ENCODE measurements at places on chromosomes 2 and 18.

DNA sequence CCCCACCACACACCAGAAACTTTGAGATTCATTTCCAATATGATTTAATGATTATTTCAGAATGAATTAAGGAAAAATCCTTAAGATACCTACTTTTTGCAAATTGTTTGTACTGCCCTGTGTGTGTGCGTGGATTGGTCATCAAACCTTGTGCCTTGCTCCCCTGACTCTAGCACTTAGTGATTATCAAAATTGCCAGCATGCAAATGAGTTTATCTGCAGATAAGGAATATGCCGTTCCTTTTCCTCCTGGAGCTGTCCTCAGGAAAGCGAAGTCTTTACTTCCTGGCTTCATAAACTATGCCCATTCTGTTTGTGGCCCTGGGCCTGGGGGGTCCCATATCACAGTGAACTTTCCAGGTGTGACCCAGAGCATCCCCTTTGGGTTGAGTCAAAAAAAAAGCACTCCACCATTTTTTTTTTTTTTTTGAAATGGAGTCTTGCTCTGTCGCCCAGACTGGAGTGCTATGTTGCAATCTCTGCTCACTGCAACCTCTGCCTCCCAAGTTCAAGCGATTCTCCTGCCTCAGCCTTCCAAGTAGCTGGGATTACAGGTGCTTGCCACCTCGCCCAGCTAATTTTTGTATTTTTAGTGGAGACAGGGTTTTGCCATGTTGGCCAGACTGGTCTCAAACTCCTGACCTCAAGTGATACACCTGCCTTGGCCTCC is 11.4 kb downstream of the CHMP1B start:
- H3K27ac ChIP-seq = no peak overlapping the region
- no peaks in the 10 kb centered on the region for H3K27me3 ChIP-seq
- no peaks in the 10 kb centered on the region for H3K4me1 ChIP-seq
- no peak for DNase-seq

GRCh38 chr2:234478121-234478858 is 18.6 kb downstream of the ARL4C start:
- no peaks in the 10 kb centered on the region for H3K4me1 ChIP-seq
- no peaks in the 10 kb centered on the region for H3K36me3 ChIP-seq
- H3K4me3 ChIP-seq = no peak overlapping the region
- H3K27ac ChIP-seq = no peak overlapping the region
- H3K27me3 ChIP-seq = no peaks in the 10 kb centered on the region
- DNase-seq = no peak

GRCh38 chr2:34991508-34992274 is 1363.9 kb upstream of the CRIM1 start:
- no peaks in the 10 kb centered on the region for H3K4me1 ChIP-seq
- H3K4me3 ChIP-seq = no peak overlapping the region
- H3K27ac ChIP-seq = no peak overlapping the region
- no peaks in the 10 kb centered on the region for H3K36me3 ChIP-seq
- DNase-seq = no peak

DNA sequence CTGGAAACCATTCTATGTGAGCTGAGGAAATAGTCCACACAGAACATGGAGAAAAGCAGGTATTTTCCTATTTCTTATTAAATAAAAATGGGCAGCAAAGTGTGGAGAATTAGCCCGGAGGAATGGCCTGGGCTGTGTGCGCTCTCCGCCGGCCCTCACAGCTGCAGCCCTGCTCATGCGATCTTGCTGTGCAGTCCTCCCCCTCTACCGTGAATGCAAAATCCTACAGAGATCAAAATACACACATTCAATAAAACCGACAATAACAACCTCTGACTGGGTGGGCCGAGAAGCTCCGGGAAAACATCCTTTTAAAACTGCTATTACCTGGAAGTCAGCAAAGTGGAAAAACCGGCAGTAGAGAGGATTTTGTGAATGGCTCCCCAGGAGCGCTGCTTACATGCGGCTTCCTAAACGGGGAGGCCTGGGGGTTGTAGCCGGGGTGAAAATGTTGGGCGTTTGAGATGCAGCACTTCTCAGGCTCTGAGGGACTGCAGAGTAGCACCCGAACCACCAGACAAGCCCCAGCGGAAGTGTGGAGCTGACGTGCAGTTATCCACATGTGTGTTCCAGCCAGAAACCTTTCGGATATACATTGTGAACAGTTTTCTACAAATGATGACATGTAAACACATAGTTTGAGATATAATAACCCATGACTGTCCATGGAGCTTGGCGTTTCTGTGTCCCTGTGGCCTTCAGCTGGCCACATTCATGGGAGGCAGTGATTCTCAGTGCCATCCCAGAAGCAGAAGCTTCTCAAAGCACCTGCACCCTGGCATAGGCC is 94.2 kb upstream of the ALKAL2 start:
- DNase-seq = no peak

GRCh38 chr2:39715095-39715494 is 49.4 kb downstream of the TMEM178A start:
- H3K27ac ChIP-seq = no peak overlapping the region
- no peaks in the 10 kb centered on the region for H3K4me1 ChIP-seq
- no peak for DNase-seq
- H3K4me3 ChIP-seq = no peak overlapping the region
- no peaks in the 10 kb centered on the region for H3K27me3 ChIP-seq

DNA sequence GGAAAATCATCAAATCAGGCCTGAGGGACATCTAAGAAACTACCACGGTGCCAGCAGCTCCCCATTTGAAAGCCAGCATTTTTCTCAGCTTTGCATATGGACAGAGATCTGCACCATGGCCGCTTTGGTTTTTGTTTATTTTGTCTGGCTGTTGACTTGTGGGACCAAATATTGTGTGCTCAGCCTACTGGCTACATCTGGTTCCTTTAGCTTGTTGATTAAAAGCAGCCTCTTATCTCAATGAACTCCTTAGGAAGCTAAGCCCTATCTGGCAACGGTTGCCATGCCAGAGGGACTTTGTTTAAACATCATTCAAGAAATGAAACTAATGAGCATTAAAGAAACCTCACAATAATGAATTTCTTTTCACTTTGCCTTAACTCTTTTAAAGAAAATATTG is 32.4 kb upstream of the CCDC150 start:
- no peaks in the 10 kb centered on the region for H3K36me3 ChIP-seq
- no peak overlapping the region for H3K4me3 ChIP-seq
- H3K27ac ChIP-seq = no peak overlapping the region
- H3K27me3 ChIP-seq = no peaks in the 10 kb centered on the region

GRCh38 chr2:31258351-31258750 is 24.4 kb downstream of the EHD3 start:
- peaks cover 7% of the 10 kb centered on the region for H3K36me3 ChIP-seq
- no peaks in the 10 kb centered on the region for H3K4me1 ChIP-seq
- H3K27ac ChIP-seq = no peak overlapping the region
- no peak for DNase-seq

DNA sequence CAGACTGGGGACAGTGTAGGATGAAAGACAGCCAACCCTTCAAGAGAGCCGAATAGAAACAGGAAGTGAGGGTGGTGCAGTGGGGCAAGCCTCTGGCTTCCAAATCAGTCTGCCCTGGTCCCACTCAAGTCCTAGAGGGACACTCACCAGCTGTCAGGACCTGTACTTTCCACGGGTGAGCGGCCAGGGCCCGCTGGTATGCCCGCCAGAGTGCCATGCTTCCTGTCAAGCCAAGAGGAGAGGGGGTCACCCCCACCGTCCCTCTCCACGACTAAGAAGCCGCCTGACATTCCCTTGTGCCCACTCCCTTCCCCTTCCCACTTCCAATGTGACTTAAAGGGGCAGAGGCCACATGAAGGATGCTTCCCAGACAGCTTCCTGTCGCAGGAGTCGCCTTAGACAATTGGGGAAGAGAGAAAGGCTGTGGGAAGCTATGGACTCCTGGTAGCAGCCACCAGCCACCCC is 564 bp downstream of the MPV17 start:
- H3K36me3 ChIP-seq = peaks cover 5% of the 10 kb centered on the region
- peak overlapping the region; percentile 82 for H3K4me3 ChIP-seq
- H3K27ac ChIP-seq = peak overlapping the region; percentile 93
- peaks cover 15% of the 10 kb centered on the region for H3K4me1 ChIP-seq

- H3K36me3 ChIP-seq = no peaks in the 10 kb centered on the region
- DNase-seq = no peak
- H3K27me3 ChIP-seq = no peaks in the 10 kb centered on the region
- H3K27ac ChIP-seq = no peak overlapping the region
- H3K4me3 ChIP-seq = no peak overlapping the region
Measured at GRCh38 chr2:11947956-11948355, 201.5 kb downstream of the LPIN1 start.

- H3K4me3 ChIP-seq = no peak overlapping the region
- H3K4me1 ChIP-seq = no peaks in the 10 kb centered on the region
- no peaks in the 10 kb centered on the region for H3K27me3 ChIP-seq
- no peaks in the 10 kb centered on the region for H3K36me3 ChIP-seq
- DNase-seq = no peak
- no peak overlapping the region for H3K27ac ChIP-seq
Measured at GRCh38 chr2:85723707-85724360, 29.7 kb downstream of the GNLY start.

GRCh38 chr18:13455960-13456481 is 237.5 kb downstream of the LDLRAD4 start:
- no peaks in the 10 kb centered on the region for H3K27me3 ChIP-seq
- no peaks in the 10 kb centered on the region for H3K4me1 ChIP-seq
- H3K4me3 ChIP-seq = no peak overlapping the region
- no peaks in the 10 kb centered on the region for H3K36me3 ChIP-seq
- DNase-seq = no peak
